ENCODE measurements at places on chromosomes 13 and 19.
A peak's percentile ranks its signal among the peaks of the same experiment; 100 is the strongest.

DNA sequence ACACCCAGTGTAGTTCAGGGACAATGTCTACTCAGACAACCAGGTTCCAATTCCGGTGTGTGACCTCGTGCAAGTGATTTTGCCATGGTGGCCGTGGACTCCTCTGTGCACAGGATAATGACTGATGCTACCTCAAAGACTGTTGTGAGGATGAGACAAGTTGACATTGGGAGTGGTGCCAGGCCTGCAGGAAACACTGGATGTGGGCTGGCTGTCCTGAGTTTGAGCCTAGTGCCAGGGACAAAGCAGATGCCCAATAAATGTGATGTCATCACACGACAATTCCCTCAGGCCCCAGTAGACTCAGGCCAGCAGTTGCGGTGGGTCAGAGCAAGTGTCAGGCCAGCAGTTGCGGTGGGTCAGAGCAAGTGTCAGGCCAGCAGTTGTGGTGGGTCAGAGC lies 6.2 kb upstream of the SCN1B start:
- no peaks in the 10 kb centered on the region for H3K4me1 ChIP-seq
- no peaks in the 10 kb centered on the region for H3K27me3 ChIP-seq
- no peak overlapping the region for H3K27ac ChIP-seq

DNA sequence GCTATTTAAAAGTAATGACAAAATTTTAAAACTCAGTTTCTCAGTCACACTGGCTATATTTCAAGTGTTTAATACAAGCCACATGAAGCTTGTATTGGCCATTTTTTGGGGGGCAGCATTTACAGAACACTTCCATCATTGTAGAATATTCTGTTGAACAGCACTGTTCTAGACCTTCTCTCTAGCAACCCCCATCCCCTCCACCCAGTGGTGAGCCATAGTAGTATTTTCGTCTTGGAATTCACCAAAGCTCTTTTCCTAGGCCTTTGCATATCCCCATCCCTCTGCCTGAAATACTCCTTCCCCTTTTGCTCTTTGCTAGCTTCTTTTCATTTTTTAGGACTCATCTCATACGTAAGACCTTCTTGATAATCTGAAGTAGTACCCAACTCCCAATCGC lies 99.5 kb downstream of the ZC3H13 start:
- no peaks in the 10 kb centered on the region for H3K4me1 ChIP-seq
- H3K27ac ChIP-seq: no peak overlapping the region
- no peaks in the 10 kb centered on the region for H3K27me3 ChIP-seq
- no peak overlapping the region for H3K4me3 ChIP-seq
- peaks cover 16% of the 10 kb centered on the region for H3K36me3 ChIP-seq
- DNase-seq: no peak

- H3K27ac ChIP-seq: no peak overlapping the region
- H3K36me3 ChIP-seq: peaks cover 74% of the 10 kb centered on the region
- H3K4me3 ChIP-seq: no peak overlapping the region
Observed at GRCh38 chr13:23350009-23350408, 83.5 kb downstream of the SACS start.

DNA sequence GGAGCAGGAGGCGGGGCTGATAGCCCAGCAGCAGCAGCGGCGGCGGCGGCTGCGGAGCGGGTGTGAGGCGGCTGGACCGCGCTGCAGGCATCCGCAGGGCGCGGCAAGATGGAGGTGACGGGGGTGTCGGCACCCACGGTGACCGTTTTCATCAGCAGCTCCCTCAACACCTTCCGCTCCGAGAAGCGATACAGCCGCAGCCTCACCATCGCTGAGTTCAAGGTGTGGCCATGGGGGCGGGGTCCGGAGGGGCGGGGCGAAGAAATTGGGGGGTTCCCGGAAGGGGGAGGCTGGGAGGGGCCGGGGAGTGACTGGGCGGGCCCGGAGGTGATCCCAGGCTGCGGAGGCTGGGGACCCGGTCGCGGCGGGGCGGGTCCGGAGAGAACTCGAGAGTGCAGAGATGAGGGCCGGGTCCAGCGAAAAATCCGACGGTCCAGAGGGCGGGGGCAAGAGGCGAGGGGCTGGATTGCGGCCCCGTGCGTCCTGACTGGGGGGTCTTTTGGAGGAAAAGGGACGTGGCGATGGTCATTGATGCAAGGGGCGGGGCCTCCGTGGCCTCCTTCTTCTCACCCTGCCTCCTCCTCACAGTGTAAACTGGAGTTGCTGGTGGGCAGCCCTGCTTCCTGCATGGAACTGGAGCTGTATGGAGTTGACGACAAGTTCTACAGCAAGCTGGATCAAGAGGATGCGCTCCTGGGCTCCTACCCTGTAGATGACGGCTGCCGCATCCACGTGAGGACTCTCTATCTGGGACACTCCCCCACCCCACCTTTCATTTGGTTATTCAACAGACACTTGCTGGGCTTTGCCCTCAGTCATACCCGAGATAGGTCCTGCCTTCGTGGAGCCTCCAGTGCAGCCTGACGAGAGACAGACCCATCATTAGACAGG lies at the start of gene TBCB:
Gene TBCB, plus strand, starts transcription at position 16 of the 891 bp plus-strand sequence. Its CDS starts 93 bp downstream, at position 109.
- H3K4me1 ChIP-seq: peaks cover 54% of the 10 kb centered on the region
- DNase-seq: no peak
- H3K27me3 ChIP-seq: no peaks in the 10 kb centered on the region
- peak within 1 kb of the TSS; percentile 99 for H3K27ac ChIP-seq
- H3K36me3 ChIP-seq: peaks cover 26% of the 10 kb centered on the region
- peak within 1 kb of the TSS; percentile 81 for H3K4me3 ChIP-seq

GRCh38 chr19:8242211-8242821 lies 33.1 kb downstream of the CERS4 start:
- H3K4me1 ChIP-seq: peaks cover 61% of the 10 kb centered on the region
- no peak overlapping the region for H3K27ac ChIP-seq
- H3K4me3 ChIP-seq: no peak overlapping the region
- no peak for DNase-seq

DNA sequence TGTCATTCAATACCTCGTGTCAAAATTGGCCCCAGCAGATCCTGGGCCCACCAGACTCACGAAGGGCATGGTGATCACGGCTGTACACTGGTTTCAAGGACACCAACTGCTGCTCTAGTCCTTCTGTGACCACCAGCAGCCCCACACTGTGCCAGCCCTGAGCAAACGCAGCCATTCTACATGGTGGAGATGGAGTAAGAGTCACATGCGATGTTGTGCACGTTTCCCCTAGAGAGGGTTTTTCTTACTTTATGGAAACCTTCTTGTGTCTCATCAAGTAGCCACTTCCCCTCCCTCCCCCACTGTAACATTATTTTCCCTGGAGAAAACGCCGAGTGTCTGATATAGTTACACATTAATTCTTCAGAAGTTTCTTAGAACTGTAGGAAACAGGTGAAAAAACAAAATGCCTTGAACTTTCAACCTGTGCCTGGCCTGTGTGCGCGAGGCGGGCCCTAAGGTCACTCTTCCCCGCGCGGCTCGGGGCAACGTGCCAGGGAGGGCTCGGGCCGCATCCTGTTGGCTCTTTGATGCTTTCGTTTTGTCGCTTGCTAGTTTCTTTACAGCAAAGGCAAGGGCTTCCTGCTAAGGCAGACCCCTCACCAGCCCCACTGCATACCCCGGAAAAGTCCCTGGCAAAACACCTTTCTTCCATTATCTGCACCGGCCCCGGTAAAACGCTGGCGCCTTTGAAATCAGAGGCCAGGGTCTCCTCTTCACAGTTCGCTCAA lies 44.6 kb downstream of the GGACT start:
- H3K4me1 ChIP-seq: peaks cover 4% of the 10 kb centered on the region
- no peak overlapping the region for H3K27ac ChIP-seq
- no peak for DNase-seq
- peaks cover 12% of the 10 kb centered on the region for H3K36me3 ChIP-seq
- no peak overlapping the region for H3K4me3 ChIP-seq

GRCh38 chr13:24214528-24214927 lies 54.0 kb downstream of the SPATA13 start:
- H3K4me3 ChIP-seq: no peak overlapping the region
- no peaks in the 10 kb centered on the region for H3K27me3 ChIP-seq
- no peak overlapping the region for H3K27ac ChIP-seq
- DNase-seq: peak; percentile 23
- H3K4me1 ChIP-seq: peaks cover 40% of the 10 kb centered on the region

- DNase-seq: no peak
- no peak overlapping the region for H3K27ac ChIP-seq
- H3K4me1 ChIP-seq: no peaks in the 10 kb centered on the region
- H3K27me3 ChIP-seq: no peaks in the 10 kb centered on the region
Observed at GRCh38 chr13:26401578-26402021, 147.7 kb downstream of the CDK8 start.

DNA sequence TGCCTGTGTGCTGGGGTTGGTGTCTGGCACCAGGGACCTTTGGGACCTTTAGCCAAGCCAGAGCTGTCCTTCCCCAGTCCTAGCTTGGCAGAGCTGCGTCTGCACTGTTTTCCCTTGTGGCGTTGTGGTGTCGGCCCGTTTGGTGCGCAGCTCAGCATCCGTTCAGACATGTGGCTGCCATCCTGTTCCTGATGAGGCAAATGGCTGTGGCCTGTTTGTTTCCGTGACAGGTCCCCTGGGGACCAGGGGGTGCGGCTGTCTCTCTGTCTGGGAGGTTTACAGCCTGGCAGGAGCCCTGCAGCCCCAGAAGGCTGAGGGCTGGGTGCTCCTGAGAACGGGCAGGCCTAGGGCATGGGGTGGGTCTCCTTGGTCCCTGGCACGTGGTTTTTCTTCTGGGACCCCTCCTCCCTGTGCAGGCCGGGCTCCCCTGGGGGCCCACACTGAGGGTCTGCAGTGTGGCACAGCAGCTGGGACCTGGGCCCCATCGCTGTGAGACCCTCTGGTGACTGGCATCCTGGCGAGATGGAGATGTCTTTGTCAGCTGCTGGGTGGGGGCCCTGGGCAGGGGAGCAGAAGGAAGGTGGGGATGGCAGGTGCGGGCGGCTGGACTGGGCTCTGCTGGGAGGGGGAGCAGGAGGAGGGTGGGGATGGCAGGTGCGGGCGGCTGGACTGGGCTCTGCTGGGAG lies 4.0 kb downstream of the SPPL2B start:
- peak overlapping the region; percentile 97 for H3K27ac ChIP-seq
- DNase-seq: peak; percentile 96
- peaks cover 7% of the 10 kb centered on the region for H3K36me3 ChIP-seq
- peaks cover 66% of the 10 kb centered on the region for H3K4me1 ChIP-seq
- no peaks in the 10 kb centered on the region for H3K27me3 ChIP-seq
- H3K4me3 ChIP-seq: peak overlapping the region; percentile 94

- H3K27ac ChIP-seq: no peak overlapping the region
- H3K4me3 ChIP-seq: no peak overlapping the region
- no peaks in the 10 kb centered on the region for H3K27me3 ChIP-seq
- peaks cover 72% of the 10 kb centered on the region for H3K4me1 ChIP-seq
- H3K36me3 ChIP-seq: no peaks in the 10 kb centered on the region
- no peak for DNase-seq
Observed at GRCh38 chr13:46613409-46614049, 60.6 kb downstream of the LRCH1 start.

- H3K27ac ChIP-seq: no peak overlapping the region
- no peaks in the 10 kb centered on the region for H3K36me3 ChIP-seq
- DNase-seq: no peak
- H3K27me3 ChIP-seq: no peaks in the 10 kb centered on the region
- H3K4me3 ChIP-seq: no peak overlapping the region
Observed at GRCh38 chr19:14559916-14560775, 11.7 kb downstream of the NDUFB7 start.

GRCh38 chr13:77323858-77324257 lies 3.0 kb downstream of the MYCBP2 start:
- H3K36me3 ChIP-seq: no peaks in the 10 kb centered on the region
- peak overlapping the region; percentile 97 for H3K27ac ChIP-seq
- H3K27me3 ChIP-seq: no peaks in the 10 kb centered on the region
- no peak for DNase-seq
- H3K4me3 ChIP-seq: peak overlapping the region; percentile 91
- peaks cover 69% of the 10 kb centered on the region for H3K4me1 ChIP-seq

DNA sequence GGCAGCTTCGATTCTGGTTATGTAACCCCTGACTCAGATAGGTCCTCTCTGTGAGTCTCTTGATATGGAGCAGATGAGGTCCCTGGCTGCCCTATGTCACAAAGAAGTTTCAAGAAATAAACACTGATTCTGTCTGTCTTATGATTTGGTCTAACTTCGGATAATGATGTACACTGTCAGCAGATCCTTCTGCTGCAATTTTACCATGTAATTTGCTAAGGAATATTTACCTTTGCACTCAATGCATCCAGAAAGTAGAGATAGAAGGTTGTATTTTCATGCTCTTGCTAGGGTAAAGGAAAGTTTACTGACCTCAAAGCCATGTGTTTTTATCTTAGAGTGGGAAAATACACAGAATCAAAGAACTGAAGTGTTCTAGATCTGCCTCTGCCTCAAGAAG lies 98.2 kb downstream of the KLF5 start:
- no peak overlapping the region for H3K27ac ChIP-seq
- no peaks in the 10 kb centered on the region for H3K27me3 ChIP-seq
- H3K4me3 ChIP-seq: no peak overlapping the region
- no peaks in the 10 kb centered on the region for H3K36me3 ChIP-seq

DNA sequence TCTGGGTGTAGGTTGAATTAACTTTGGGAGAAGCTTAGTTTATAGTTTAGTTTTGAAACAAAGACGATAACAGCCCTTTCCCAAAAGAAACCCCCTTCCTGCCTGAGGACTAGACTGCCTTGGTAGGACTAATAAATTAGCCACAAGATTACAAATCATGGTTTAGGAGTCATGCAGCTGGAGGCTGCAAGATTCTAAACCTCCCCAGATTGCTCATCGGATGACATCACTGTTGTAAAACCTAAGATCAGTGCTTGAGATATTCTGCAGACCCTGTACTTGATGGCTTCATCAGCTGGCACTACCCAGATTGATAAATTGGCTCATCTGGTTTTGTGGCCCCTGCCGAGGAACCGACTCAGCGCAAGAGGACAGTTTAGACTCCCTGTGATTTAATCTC lies 35.9 kb upstream of the MPHOSPH8 start:
- peaks cover 8% of the 10 kb centered on the region for H3K36me3 ChIP-seq
- H3K27me3 ChIP-seq: peaks cover 60% of the 10 kb centered on the region
- no peak overlapping the region for H3K4me3 ChIP-seq
- H3K27ac ChIP-seq: no peak overlapping the region
- DNase-seq: no peak
- no peaks in the 10 kb centered on the region for H3K4me1 ChIP-seq

DNA sequence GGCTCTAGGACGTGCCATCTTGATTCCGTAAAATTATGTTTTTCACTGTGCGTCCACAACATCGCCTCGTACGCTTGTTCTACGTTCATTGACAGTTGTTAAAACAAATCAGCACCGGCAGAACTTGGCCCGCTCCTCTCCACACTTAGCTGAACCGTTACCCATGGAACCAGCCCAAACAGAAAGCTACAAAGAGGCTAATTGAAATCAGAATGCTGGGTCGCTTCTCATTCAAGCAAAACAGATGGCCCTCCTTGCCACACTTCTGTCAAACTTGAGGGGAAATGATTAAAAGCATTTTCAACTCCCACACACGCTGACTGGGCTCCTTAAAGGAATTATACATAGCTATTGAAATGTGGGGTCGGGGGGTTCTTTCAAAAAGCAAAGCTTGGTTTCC lies 71.6 kb downstream of the TM9SF2 start:
- H3K4me3 ChIP-seq: no peak overlapping the region
- DNase-seq: no peak
- H3K27ac ChIP-seq: no peak overlapping the region
- H3K36me3 ChIP-seq: no peaks in the 10 kb centered on the region
- H3K4me1 ChIP-seq: peaks cover 4% of the 10 kb centered on the region
- no peaks in the 10 kb centered on the region for H3K27me3 ChIP-seq

GRCh38 chr13:94435604-94436226 lies 43.8 kb downstream of the DCT start:
- no peak overlapping the region for H3K4me3 ChIP-seq
- DNase-seq: peak; percentile 21
- no peak overlapping the region for H3K27ac ChIP-seq
- no peaks in the 10 kb centered on the region for H3K36me3 ChIP-seq
- H3K4me1 ChIP-seq: peaks cover 17% of the 10 kb centered on the region

GRCh38 chr19:35783469-35784434 lies 8.4 kb downstream of the ARHGAP33 start:
- no peaks in the 10 kb centered on the region for H3K4me1 ChIP-seq
- no peaks in the 10 kb centered on the region for H3K27me3 ChIP-seq
- H3K36me3 ChIP-seq: no peaks in the 10 kb centered on the region
- H3K4me3 ChIP-seq: no peak overlapping the region
- no peak overlapping the region for H3K27ac ChIP-seq
- DNase-seq: no peak
